SHP77 treated with DMSO at 0.1 percent for 48 hours (cell line): ENCODE measurements at places on chromosomes 4 and X.

DNA sequence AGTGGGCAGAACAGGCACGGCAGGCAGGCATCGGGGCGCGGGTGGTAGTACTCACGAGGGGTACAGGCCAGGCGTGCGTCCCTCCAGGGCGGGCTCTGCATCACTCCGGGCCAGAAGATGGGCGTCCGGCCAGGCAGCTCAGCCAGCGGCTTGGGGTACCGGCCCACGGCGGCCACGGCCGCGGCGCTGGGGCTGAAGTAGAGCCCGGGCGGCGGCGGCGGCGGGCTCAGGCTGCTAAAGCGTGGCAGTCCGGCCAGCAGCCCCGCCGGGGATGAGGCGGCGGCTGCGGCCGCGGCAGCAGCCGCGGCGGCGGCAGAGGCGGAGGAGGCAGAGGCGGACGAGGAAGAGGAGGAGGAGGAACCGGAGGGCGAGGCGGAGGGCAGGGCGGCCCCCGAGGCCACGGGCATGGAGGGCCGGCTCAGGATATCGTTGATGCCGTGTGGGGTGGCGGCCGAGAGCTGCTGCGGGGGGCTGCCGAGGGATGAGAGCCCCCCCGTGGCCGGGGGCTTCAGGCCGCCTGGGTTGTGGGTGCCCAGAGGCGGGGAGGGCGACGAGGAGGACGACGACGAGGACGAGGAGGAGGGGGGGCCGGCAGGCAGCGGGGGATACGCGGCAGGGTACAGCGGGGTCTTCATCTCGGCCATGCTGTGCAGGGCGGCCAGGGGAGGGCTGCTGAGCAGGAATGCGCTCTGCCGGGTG is 1.4 kb downstream of the NKX6-1 start:
- no peak for DNase-seq

DNA sequence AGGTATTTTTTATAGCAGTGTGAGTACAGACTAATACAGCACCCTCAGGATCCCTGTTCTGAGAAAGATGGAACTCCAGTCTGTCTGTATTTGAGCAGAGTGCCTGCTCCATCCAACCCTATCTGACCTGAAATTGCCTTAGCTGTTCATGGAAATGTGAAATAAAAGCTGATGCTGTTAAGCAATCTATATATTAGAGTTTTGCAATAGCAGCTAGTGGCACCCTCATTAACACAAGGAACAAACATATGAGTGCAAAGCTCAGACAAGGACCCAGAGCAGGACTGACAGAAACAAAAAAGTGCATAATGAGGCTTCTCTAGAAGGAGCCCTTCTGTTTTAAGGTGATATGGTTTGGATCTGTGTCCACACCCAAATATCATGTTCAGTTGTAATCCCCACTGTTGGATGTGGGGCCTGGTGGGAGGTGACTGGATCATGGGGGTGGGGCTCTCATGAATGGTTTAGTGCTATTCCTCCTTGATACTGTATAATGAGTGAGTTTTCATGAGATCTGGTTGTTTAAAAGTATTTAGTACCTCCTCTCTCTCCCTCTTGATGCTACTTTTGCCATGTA is 272.9 kb upstream of the KLF3 start:
- DNase-seq: no peak

DNA sequence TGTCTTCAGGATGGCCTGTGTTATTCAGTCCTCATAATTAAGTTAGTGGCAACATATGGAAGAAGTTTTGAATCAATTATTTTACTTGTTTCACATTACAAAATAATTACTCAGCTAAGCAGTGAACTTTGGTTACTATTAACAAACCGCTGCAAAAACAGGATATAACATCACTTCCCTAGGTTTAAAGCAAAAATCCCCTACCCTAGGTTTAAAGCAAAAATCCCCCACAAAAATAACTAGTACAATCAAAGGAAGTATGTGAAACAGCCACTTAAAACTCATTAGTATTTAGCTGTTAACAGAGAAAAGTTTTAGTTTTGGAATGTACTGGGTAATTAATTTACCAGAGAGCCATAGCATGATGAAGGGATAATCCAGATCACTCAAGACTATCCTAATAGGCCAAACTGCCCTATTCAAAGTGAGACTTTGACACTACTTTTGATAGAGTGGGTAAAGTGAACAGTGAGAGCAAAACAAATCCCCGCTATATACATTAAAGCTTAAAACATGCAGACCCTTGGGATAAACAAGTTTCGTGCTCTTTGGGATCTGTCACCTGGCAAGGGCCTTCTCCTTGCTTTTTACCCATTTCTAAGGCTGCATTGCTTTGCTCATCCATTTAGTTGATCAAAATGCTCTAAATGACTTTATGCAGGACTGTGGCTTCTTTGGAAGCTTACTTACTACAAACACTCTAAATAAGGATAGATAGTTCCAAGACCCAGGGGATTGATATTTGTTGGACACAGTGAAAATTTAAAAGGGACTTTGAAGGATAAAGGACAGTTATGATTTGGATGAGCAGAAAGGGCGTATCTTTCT is 36.4 kb upstream of the GPR174 start:
- no peak for DNase-seq

DNA sequence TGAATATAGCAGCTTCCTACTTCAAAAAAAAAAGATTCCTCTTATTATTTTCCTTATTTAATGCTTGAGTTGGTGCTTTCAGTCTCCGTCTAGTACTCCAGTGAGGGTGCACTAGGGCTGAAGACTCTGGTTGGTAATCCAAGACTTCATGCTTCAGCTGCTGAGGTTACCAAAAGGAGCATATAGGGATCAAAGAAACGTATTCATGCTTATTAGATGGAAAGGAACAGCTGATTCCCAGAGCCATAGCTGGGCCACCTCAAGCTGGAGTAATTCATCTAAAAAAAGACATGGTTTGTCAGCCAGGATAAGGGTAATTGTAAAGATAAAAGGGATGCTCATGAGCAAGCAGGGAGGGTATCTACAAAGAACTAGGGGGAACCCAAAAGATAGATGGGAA is 131.7 kb upstream of the FAM47B start:
- DNase-seq: no peak

DNA sequence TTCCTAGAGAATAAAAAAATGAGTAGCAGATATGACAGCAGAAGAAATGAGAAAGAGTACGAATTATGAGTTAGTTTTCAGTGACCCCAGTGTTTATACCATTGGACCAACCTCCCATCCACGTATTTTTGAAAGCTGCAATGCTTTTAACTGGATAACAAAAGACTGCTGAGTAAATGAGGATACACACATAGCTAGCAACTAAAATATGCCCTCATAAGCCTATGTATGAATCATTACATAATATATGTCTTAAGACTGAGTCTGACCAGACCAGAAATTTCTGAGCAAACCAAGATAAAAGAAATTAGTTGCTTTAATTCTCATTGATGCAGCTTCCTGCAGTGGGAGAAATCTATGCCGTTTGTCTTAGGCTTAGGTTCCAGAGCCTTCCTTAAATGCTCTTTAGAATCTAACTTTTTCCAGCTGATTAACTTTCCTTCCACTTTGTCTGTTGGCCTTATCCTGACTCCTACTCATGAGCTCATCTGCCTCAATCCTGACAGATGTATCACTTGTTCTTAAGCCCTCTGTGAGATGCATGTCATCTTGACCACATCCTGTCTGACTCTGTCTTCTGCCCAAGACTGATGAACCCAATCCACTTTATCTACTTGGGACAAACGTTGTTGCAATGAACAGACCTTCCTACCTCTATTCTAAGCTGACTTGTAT is 301.4 kb upstream of the AADAT start:
- no peak for DNase-seq
